ENCODE measurements at places on chromosomes 3 and 15. TPM values are rescaled to one million over a fixed set of nuclear protein-coding genes. Genes with fewer than 3 reads are reported as not detected.

VEPH1 gene
- polyA plus RNA-seq: 4.5 TPM

SEMA6D gene
- polyA plus RNA-seq: not detected

DNA sequence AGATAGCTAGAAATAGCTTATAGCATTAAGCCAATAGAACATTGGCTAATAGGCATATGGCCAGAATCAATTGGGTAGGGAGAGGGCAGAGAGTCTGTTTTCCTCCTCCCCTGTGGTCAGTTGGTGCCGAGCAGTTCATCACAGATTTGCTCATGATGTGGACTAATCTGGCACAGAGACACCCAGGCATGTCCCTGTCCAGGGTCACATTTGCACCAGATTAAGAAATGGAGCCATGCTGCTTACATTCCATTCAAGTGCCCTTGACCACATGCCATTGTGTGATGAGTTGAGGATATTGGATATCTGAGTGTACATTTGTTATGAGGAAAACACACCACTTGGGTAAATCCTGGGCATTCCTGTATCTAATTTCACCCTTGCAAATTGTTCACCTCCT, 53.4 kb downstream of the USP13 start:
- no peak overlapping the region for H3K27ac ChIP-seq
- H3K4me1 ChIP-seq: no peaks in the 10 kb centered on the region
- H3K36me3 ChIP-seq: no peaks in the 10 kb centered on the region
- H3K4me3 ChIP-seq: no peak overlapping the region

GRCh38 chr3:27712136-27713077, 9.7 kb downstream of the EOMES start:
- DNase-seq: peak; percentile 65
- peaks cover 31% of the 10 kb centered on the region for H3K27me3 ChIP-seq
- H3K4me3 ChIP-seq: no peak overlapping the region

- H3K4me1 ChIP-seq: no peaks in the 10 kb centered on the region
- H3K27ac ChIP-seq: no peak overlapping the region
- no peak overlapping the region for H3K4me3 ChIP-seq
- DNase-seq: no peak
- no peaks in the 10 kb centered on the region for H3K36me3 ChIP-seq
Measured at GRCh38 chr3:154933581-154933980, 146.5 kb upstream of the MME start.

FYCO1 gene
- polyA plus RNA-seq: 9.6 TPM

- DNase-seq: no peak
- no peak overlapping the region for H3K27ac ChIP-seq
- no peaks in the 10 kb centered on the region for H3K4me1 ChIP-seq
- H3K27me3 ChIP-seq: no peaks in the 10 kb centered on the region
Measured at GRCh38 chr3:29382409-29382808, 101.5 kb downstream of the RBMS3 start.

DNA sequence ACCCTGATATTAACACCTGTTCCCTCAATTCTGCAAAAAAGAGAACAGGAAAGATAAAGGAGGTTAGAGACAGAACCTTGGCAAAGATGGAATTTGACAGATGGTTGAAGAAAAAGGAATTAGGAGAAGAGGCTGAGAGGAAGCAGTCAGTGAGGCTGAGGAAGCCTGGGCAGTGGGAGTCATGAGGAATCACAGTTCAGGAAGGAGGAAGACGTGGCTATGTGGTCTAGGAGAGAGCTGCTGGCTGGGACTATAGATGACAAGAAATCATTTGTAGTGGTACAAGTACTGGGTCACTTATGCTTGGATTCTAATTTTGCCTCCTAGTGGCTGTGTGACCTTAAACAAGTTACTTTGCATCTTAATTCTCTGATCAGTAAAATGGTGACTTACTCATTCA, 49.0 kb downstream of the LARS2 start:
- no peaks in the 10 kb centered on the region for H3K4me1 ChIP-seq
- H3K27ac ChIP-seq: no peak overlapping the region
- peaks cover 6% of the 10 kb centered on the region for H3K36me3 ChIP-seq
- no peak overlapping the region for H3K4me3 ChIP-seq
- no peaks in the 10 kb centered on the region for H3K27me3 ChIP-seq

DNA sequence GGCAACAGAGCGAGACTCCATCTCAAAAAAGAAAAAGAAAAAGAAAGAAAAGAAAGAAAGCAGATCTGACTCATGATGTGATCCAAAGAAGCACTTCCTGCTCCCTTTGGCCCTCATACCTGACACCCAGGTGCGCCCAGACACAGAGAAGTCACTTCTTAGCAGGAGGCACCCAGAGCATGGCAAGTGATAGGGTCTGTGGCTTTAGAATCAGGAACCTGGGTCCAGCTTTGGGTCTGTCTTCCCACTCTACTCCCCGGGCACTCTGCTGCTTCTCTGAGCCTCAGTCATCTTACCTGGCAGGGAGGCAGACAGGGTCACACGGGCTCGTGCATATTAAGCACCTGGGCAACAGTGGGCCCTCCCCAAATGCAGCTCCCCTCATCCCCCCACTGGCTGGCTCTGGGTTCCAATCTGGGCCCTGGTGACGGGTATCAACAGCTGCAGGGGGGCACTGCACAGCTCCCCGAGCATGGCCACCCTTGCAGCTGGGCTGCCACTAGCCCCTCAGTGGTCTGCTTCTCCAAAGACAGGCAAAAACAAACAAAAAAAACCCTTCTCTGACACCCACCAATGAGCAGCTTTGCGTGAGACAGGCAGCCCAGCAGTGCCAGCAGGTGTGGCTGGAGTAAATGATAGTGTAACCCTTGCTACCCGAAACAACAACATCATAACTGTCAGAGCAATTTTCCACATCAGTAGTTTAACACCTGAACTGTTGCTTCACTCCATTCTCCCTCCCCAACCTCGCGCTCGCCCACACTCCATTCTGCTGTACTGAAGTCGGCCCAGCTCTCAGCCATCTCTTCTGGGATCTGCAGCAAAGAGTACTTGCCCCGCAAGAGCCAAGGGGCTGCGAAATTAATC, 99.8 kb downstream of the MEGF11 start:
- no peaks in the 10 kb centered on the region for H3K36me3 ChIP-seq
- no peaks in the 10 kb centered on the region for H3K4me1 ChIP-seq
- no peak for DNase-seq
- H3K4me3 ChIP-seq: no peak overlapping the region

ABCC5 gene
- 56.6 TPM for polyA plus RNA-seq

GP5 gene
- polyA plus RNA-seq: 0.04 TPM

- no peaks in the 10 kb centered on the region for H3K4me1 ChIP-seq
- DNase-seq: no peak
- peaks cover 1% of the 10 kb centered on the region for H3K36me3 ChIP-seq
- no peak overlapping the region for H3K4me3 ChIP-seq
- no peaks in the 10 kb centered on the region for H3K27me3 ChIP-seq
- H3K27ac ChIP-seq: no peak overlapping the region
Measured at GRCh38 chr3:44666346-44666745, 17.8 kb downstream of the ZNF35 start.

LMLN gene
- 8.5 TPM for polyA plus RNA-seq

DNA sequence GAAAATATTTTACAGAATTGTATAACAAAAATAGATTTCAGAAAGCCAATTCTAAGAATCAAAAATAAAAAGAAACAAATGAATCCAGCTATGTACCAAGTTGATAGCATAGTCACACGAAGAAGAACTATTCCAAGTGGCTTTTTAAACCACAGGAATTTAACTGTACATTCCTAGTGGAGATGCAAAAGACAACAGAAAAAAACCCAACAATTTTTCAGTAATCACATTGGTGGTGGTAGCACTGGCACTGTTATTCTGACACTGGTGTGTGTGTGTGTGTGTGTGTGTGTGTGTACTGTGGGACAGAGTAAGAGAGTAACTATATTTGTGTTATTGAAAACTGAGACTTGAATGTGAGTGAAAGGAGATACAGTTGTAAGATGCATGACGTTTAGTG, 9.1 kb downstream of the BFSP2 start:
- no peak for DNase-seq
- H3K27ac ChIP-seq: no peak overlapping the region
- H3K4me1 ChIP-seq: no peaks in the 10 kb centered on the region
- no peaks in the 10 kb centered on the region for H3K36me3 ChIP-seq
- peaks cover 2% of the 10 kb centered on the region for H3K27me3 ChIP-seq
- no peak overlapping the region for H3K4me3 ChIP-seq

DNA sequence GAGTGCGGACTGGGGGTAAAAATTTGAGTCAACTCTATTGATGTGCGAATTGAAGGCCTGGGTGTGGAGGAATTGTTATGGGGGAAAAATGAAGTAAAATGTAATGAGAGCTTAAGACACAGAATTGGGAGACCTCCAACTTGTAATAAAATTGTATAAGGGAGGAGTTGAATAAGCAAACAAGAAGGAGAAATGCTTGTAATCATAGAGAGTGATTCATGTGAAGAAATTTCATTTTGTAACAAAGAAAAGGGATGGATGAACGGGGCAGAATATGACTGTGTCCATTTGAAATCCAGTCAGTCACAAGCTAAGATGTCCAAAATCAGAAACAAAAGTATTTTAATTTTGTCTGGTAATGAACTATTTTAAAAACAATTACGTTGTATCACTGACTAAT, 552.3 kb downstream of the NAALADL2 start:
- no peak for DNase-seq
- no peaks in the 10 kb centered on the region for H3K27me3 ChIP-seq
- no peaks in the 10 kb centered on the region for H3K4me1 ChIP-seq

GRCh38 chr3:187051724-187052366, 87.5 kb downstream of the RPL39L start:
- no peak overlapping the region for H3K4me3 ChIP-seq
- no peak for DNase-seq
- peaks cover 41% of the 10 kb centered on the region for H3K36me3 ChIP-seq
- H3K4me1 ChIP-seq: no peaks in the 10 kb centered on the region
- H3K27ac ChIP-seq: no peak overlapping the region

- no peak for DNase-seq
- no peak overlapping the region for H3K4me3 ChIP-seq
- H3K27me3 ChIP-seq: no peaks in the 10 kb centered on the region
- H3K27ac ChIP-seq: no peak overlapping the region
- H3K4me1 ChIP-seq: no peaks in the 10 kb centered on the region
- no peaks in the 10 kb centered on the region for H3K36me3 ChIP-seq
Measured at GRCh38 chr3:60657972-60658371, 593.3 kb downstream of the FHIT start.

CHP1 gene
- polyA plus RNA-seq: 41.3 TPM

- no peak overlapping the region for H3K4me3 ChIP-seq
- no peak for DNase-seq
- peaks cover 63% of the 10 kb centered on the region for H3K36me3 ChIP-seq
- no peaks in the 10 kb centered on the region for H3K4me1 ChIP-seq
Measured at GRCh38 chr3:197137751-197138150, 108.1 kb upstream of the MELTF start.

- peaks cover 20% of the 10 kb centered on the region for H3K4me1 ChIP-seq
- H3K27ac ChIP-seq: peak overlapping the region; percentile 9
- DNase-seq: peak; percentile 68
Measured at GRCh38 chr3:197577366-197578074, 21.8 kb upstream of the BDH1 start.

Data from K562 (cell line).